ENCODE measurements at places on chromosomes 13 and 19. TPM values are rescaled to one million over a fixed set of nuclear protein-coding genes. Genes with fewer than 3 reads are reported as not detected.

The ZNF730 gene
- 2.7 TPM for total RNA-seq

The FPR1 gene
- total RNA-seq = 1.5 TPM

The CFAP97D2 gene
- not detected for total RNA-seq

The ZNF69 gene
- total RNA-seq = 0.73 TPM

The MISP gene
- total RNA-seq = not detected

The ZNF439 gene
- total RNA-seq = 0.37 TPM

The ZNF534 gene
- under 0.01 TPM for total RNA-seq

The KLK12 gene
- total RNA-seq = not detected

The APOC1 gene
- total RNA-seq = 2.3 TPM
